Epithelial cell of alveolus of lung (primary cell): ENCODE measurements at places on chromosomes 1 and 21. TPM values are rescaled to one million over a fixed set of nuclear protein-coding genes. Genes with fewer than 3 reads are reported as not detected.

PERM1 gene
- not detected in 2 replicates for total RNA-seq

B3GALT2 gene
- 0.24 and 1.8 TPM in 2 replicates for total RNA-seq

GBP7 gene
- not detected in 2 replicates for total RNA-seq

IL6R gene
- total RNA-seq = 1.3 and 12.2 TPM in 2 replicates

OR2T35 gene
- total RNA-seq = not detected in 2 replicates
